HFFc6 (cell line): ENCODE measurements at places on chromosomes 3 and 15.

- H3K27ac ChIP-seq: no peak overlapping the region
- no peak overlapping the region for H3K4me3 ChIP-seq
- H3K27me3 ChIP-seq: peaks cover 11% of the 10 kb centered on the region
- DNase-seq: no peak
- no peaks in the 10 kb centered on the region for H3K4me1 ChIP-seq
Observed at GRCh38 chr15:80831606-80832224, 52.5 kb downstream of the CEMIP start.

DNA sequence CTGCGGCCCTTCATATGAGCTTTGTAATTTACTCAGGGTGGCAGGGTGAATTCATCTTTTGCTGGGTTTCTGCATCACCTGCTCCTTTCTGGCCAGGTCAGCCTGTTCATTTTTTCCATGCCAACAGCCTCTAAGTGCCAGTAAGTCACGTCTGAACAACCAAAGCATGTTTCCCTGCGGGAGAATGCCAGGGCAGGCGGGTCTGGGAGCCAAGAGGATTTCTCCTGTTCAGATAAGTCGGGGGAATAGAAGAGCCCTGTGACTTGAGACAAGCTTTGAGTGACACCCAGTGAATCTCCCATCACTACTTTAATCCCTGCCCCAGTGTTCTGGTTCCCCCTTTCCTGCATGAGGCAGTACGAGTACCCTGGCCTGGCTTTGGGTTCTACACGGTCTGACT, 153.1 kb downstream of the PGPEP1L start:
- peak overlapping the region; percentile 82 for H3K27ac ChIP-seq
- peaks cover 97% of the 10 kb centered on the region for H3K4me1 ChIP-seq
- peaks cover 6% of the 10 kb centered on the region; the same call in 1 of the 2 replicates for H3K36me3 ChIP-seq

DNA sequence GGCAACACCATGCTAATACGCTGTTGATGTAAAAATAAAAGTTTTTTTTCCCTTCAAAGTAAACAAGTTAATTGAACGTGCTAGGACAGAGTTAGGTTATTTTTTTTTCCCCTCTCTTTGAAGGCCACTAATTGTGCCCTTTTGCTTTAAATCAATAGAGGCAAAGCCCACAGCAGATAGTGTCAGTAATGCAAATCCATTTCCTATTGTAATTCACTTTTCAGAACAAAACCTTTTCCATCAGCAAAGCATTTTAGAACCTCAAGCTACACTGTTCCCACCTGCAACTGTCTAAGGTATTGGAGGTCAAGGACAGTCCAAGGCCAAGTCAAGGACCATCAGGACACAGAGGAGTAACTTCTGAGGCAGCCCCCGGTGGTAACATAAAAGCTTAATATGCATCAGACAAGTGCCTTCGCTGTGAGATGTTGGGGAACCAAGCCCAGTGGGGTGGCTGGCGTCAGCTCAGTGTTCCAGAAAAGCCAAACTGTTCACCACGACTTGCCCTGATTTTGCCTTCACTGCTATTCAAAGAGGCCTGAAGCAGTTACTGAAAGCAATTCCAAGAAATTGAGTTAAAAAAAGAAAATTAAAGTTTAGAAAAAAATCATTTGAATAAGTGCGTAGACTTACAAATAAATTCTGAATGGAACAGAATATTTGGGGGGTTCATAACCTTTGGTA, 65.8 kb upstream of the ICE2 start:
- no peak for DNase-seq
- no peak overlapping the region for H3K4me3 ChIP-seq
- no peaks in the 10 kb centered on the region for H3K36me3 ChIP-seq
- no peaks in the 10 kb centered on the region for H3K4me1 ChIP-seq
- no peak overlapping the region for H3K27ac ChIP-seq

GRCh38 chr3:172135185-172135584, 95.8 kb downstream of the FNDC3B start:
- peaks cover 29% of the 10 kb centered on the region for H3K36me3 ChIP-seq
- no peak overlapping the region; the same call in 1 of the 2 replicates for H3K4me3 ChIP-seq
- H3K27ac ChIP-seq: peak overlapping the region; percentile 90
- H3K4me1 ChIP-seq: peaks cover 86% of the 10 kb centered on the region

GRCh38 chr3:172194702-172195406, 155.5 kb downstream of the FNDC3B start:
- H3K36me3 ChIP-seq: peaks cover 24% of the 10 kb centered on the region
- peaks cover 26% of the 10 kb centered on the region for H3K4me1 ChIP-seq
- H3K27me3 ChIP-seq: peaks cover 4% of the 10 kb centered on the region; the same call in 1 of the 2 replicates
- H3K4me3 ChIP-seq: no peak overlapping the region

GRCh38 chr15:70829371-70830166, 24.4 kb downstream of the LARP6 start:
- peaks cover 29% of the 10 kb centered on the region for H3K36me3 ChIP-seq
- H3K4me1 ChIP-seq: peaks cover 69% of the 10 kb centered on the region
- H3K4me3 ChIP-seq: no peak overlapping the region

- H3K4me1 ChIP-seq: peaks cover 22% of the 10 kb centered on the region
- no peaks in the 10 kb centered on the region for H3K27me3 ChIP-seq
- DNase-seq: no peak
- no peak overlapping the region for H3K27ac ChIP-seq
- no peak overlapping the region for H3K4me3 ChIP-seq
- H3K36me3 ChIP-seq: no peaks in the 10 kb centered on the region
Observed at GRCh38 chr3:9867106-9867505, 12.9 kb downstream of the CIDEC start.

DNA sequence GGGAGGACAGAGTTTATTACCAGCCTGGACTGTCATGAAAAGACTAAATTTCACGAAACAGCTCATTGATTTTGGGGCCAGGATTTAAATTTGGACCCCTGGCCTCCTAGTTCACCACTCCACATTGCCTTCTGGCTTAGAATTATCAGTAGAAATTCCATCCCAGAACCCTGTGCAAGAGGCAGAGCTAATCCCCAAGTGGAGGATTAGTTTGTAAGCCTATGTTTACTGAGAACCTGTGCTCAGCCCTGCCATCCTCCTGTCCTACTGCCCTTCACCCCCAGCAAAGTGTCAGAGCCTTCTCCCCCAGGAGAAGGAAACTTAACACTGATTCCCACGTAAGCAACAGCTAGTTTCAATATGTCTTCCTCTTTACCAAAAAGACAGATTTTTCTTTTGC, 99.4 kb downstream of the SST start:
- H3K4me3 ChIP-seq: no peak overlapping the region
- DNase-seq: no peak
- H3K36me3 ChIP-seq: no peaks in the 10 kb centered on the region
- no peaks in the 10 kb centered on the region for H3K27me3 ChIP-seq
- no peak overlapping the region for H3K27ac ChIP-seq

DNA sequence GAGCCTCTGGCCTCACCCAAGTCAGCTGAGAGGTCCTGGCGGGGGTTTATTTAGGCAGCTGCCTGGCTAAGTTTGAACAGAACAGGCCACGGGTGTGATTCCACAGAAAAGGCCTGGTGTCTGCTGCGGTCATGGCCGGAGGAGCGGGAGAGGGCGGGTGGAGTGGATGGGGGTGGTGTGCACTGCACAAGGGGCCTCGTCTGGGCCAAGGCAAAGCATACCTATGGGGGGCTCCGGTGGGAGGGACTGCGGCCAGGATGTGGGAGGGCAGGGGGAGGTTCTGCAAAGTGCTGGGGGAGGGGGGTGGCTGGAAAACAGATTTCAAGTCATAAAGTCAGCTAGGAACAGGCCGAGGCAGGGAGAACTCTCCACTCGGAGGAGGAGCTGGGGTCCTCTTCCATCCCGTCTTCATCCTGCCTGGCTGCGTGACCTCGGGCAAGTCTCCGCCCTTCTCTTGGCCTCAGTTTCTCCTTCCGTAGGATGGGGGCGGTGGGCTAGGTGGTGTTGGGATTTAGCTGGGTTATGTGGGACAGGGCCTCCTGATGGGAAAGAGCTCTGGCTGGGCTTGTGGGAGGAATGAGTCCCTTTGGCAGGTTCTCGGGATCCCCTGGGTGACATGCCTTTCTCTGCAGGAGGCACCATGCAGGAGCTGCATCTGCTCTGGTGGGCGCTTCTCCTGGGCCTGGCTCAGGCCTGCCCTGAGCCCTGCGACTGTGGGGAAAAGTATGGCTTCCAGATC, 878 bp downstream of the ISLR start:
- peaks cover 51% of the 10 kb centered on the region for H3K4me1 ChIP-seq
- H3K4me3 ChIP-seq: no peak overlapping the region
- no peak for DNase-seq
- no peak overlapping the region for H3K27ac ChIP-seq
- H3K27me3 ChIP-seq: peaks cover 3% of the 10 kb centered on the region; the same call in 1 of the 2 replicates
- no peaks in the 10 kb centered on the region for H3K36me3 ChIP-seq

- DNase-seq: peak; percentile 21
- H3K4me3 ChIP-seq: no peak overlapping the region
- peaks cover 2% of the 10 kb centered on the region; the same call in 1 of the 2 replicates for H3K27me3 ChIP-seq
Observed at GRCh38 chr15:59376733-59377132, 4.1 kb upstream of the MYO1E start.

DNA sequence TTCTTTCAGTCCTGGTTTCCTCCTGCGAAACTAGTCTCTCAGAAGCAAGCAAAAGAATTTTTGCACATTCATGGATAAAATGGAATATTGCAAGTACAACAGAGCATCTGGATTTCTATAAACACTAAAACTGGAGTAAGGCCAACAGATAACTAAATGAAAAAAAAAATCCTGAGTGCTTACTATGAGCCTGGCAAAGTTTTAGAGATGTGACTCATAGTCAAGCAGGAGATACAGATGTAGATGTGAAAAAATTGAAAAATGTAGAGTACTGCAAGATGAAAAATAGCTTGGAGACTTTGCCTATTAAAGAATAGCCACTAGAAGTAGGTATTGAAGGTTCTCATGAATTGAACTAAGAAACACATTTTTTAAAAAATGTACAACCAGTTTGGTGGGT, 397.4 kb downstream of the OTOL1 start:
- peak overlapping the region; percentile 35 for H3K27ac ChIP-seq
- no peaks in the 10 kb centered on the region for H3K36me3 ChIP-seq
- H3K4me3 ChIP-seq: no peak overlapping the region; the same call in 1 of the 2 replicates
- H3K27me3 ChIP-seq: no peaks in the 10 kb centered on the region; the same call in 1 of the 2 replicates

DNA sequence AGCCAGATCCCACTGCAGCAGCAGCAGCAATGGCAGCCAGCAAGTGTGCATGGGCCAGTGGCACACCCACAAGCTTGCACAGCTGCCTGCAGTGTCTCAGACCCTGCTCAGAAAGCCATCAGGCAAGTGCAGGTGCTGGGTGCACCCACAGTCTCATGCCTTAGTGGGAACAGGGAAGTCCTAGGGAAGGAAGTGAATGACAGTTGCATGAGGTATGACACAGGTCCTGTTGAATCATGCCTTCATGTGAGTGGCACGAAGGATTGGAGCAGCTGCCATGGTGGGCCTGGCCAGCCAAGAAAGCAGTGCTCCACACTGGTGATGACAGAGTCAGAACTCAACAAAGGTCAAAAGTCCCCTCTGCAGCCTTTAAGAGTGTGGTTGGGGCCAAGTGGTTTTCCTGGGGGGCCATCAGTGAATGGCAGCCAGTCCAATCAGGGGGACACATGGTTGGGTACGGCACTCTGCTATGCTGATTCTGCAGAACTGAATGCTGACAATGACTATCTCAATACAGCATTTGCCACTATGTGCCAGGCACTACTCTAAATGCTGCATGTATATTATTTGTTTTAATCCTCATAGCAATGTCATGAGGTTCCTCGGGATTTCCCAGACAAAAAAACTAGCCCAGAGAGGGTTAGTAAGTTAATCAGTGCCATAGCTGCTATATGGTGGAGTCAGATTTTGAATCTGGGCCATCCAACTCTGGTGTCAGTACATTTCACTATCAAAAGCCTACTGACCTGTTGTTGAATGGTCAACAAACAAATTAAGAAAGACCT, 94.3 kb downstream of the AQP9 start:
- no peaks in the 10 kb centered on the region for H3K36me3 ChIP-seq
- DNase-seq: no peak
- no peak overlapping the region for H3K4me3 ChIP-seq

DNA sequence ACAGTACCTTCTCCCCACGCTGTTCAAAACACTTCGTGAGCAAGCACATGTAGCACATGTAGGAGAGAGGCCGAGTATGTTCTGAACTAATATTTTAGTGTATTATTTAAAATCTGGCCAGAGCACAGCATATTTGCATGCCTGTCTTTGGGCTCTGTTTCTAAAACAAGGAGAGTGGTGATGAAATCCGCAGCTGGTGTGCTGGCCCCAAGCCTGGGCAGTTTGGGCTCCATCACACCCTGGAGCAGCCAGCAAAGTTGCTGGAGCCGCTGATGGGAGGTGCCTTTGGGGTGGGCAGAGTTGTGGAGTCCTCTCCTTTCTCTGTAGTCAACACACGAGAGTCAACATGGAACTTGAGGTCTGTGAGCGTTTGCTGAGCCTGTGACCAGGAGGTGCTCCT, 116.6 kb downstream of the SLCO3A1 start:
- no peak overlapping the region for H3K27ac ChIP-seq
- DNase-seq: no peak
- H3K4me1 ChIP-seq: peaks cover 37% of the 10 kb centered on the region
- no peak overlapping the region for H3K4me3 ChIP-seq

GRCh38 chr3:106824856-106825255, 552.4 kb upstream of the CCDC54 start:
- no peak overlapping the region for H3K4me3 ChIP-seq
- peak; percentile 64 for DNase-seq
- H3K4me1 ChIP-seq: peaks cover 61% of the 10 kb centered on the region
- peak overlapping the region; percentile 65 for H3K27ac ChIP-seq

DNA sequence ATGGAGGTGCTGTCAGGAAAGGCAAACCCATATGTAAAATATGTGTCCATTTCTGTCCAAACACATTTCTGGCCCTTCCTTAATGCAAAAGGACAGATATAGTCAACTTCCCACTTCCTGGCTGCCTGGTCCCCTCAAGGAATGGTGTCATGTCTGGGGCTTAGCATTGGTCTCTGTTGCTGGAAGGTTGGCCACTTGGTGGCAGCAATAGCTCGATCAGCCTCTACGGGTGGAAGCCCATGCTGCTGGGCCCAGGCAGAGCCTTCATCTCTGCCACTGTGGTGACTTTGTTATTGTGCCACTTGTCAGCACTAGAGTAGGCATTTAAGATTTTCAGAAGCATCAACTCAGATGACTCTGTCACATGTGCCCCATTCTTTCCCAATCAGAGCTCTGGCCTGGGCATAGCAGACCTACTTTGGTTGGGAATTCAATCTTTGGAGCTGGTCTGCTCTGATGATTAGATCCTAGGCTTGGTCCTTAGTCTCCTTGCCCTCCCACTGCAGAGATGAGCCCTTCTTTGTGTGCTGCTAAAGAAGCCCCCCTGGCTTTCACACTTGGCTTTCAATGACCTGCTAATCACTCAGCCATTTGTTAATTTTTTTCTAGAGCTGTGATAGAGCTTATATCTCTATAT, 51.0 kb upstream of the SPSB4 start:
- H3K4me3 ChIP-seq: no peak overlapping the region
- H3K27me3 ChIP-seq: peaks cover 5% of the 10 kb centered on the region
- no peaks in the 10 kb centered on the region for H3K36me3 ChIP-seq
- peak; percentile 53 for DNase-seq
- no peak overlapping the region for H3K27ac ChIP-seq
- no peaks in the 10 kb centered on the region for H3K4me1 ChIP-seq

DNA sequence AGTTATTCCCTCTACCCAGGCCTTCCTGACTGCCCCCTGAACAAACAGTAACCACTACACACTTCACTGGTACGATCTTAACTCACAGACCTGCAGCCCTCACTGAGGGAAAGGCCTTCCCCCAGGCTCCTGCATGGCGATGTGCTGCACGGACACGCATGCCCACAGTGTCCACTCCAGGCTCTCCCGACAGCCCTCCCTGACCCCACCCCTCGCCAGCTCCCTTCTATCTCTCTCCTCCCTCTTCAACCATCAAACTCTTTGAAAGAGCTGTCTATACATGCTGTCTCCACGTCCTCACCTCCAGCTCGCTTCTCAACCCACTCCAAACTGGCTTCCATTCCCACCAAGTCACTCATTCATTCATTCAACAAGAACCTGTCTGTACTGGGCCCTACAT, 3.9 kb downstream of the SCN5A start:
- no peak overlapping the region for H3K27ac ChIP-seq
- no peaks in the 10 kb centered on the region for H3K36me3 ChIP-seq
- H3K27me3 ChIP-seq: peaks cover 13% of the 10 kb centered on the region
- H3K4me1 ChIP-seq: no peaks in the 10 kb centered on the region
- H3K4me3 ChIP-seq: no peak overlapping the region
